HFF-Myc (cell line): ENCODE measurements at places on chromosomes 1 and 21.

GRCh38 chr1:153937331-153937730 lies 9.2 kb downstream of the DENND4B start:
- no peak for DNase-seq

- no peak for DNase-seq
Measured at GRCh38 chr1:180236698-180237509, 6.8 kb downstream of the LHX4 start.

DNA sequence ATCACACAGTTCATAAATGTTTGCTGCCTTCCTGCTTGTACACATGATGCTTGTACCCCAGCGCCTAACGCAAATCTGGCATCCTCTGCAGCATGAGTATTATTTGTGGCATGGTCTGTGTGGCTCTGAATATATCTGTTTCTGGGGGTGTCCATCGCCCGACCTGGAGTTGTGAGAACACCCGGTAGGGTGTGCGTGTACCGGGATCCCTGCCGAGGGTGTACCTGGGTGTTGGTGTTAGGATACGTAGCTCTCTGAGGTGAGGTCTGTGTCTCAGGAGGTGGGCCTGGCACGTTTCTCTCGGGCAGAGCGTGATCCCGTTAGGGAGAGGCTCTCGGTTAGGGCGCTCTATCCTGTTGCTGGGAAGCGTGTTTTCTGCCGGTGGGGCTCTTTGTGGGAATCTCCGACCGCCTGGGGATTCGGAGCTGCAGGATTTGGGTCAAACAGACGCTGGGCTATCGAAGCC lies 10.4 kb upstream of the CDC20 start:
- DNase-seq: no peak

DNA sequence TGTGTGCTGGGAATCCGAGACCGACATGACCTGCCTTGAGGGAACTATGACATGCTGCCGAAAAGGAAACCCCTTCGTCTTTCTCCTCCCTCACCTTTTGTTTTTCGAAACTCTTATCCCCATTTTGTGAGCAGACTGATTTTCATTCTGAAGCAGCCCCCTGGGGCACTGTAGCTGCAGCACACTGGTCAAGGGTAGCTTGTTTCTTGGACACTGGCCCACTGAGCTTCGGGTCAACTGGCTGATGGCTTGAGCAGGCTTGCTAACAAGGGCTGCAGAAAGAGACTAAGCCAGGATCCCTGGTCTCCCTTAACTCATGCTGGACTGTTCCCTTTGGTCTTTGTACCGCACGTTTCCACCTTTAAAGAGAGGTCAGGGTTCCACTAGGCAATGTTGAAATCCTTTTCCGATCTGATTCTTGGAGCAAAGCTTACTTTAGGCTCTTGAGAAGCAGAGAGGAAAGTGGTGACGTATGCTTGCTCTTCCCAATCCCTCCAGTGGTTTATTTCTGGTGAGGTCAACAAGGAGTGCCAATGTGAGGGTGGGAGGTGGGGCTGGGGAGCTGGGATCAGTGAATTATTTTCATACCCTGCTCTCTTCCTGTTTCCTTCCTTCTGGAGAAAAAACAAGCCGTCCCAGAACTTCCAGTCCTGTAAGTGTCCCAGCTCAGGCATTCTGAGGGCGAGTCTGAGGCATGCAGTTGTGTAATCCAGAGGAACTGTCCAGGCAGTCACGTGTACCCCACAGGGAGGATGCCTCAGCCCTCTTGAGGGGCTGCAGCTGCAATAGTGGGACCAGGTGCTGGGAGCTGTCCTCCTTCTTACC lies 7.6 kb downstream of the CYP4B1 start:
- no peak for DNase-seq

GRCh38 chr21:24027396-24027795 lies 1579.9 kb downstream of the MRPL39 start:
- DNase-seq: no peak

DNA sequence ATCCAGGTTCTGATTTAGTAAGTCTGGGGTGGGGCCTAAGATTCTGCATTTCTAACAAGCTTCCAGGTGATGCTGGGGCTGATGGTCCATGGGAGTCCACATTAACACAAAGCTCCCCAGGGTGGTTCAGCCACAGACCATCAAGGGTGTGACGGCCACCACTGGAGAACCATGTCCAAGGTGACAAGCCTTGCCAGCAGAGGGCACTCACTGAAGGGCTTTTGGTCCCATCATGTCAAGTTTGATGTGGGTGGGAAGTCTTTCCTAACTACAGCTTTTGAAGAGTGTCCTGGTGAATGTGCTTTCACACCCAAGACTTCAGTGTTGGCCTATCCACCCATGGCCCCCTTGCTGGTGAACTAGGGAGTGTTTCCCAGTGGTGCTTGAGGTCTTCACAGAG lies 67.1 kb downstream of the UBE2T start:
- no peak for DNase-seq

GRCh38 chr1:246001837-246002230 lies 505.2 kb downstream of the SMYD3 start:
- no peak for DNase-seq

DNA sequence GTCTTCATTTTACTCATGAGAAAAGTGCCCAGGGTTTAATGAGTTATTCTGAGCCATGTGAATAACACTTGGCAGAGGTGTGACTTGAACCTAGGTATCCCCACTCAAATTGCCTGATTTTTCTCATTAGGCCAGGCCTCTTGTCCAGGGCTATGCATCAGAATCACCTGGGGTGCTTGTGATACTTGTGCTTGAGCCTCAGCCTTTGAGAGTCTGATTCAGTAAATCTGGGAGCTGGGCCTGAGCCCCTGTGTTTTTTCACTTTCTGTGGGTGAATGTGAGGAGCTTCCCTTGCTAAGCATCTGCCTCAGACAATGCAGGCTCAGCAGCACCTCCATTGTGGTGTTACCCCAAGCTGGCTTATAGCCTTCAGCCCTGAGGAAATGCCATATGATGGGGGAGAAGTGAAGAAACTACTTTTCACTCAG lies 127.1 kb downstream of the S1PR1 start:
- no peak for DNase-seq

- no peak for DNase-seq
Measured at GRCh38 chr1:119485201-119485600, 21.8 kb upstream of the HSD3B1 start.

DNA sequence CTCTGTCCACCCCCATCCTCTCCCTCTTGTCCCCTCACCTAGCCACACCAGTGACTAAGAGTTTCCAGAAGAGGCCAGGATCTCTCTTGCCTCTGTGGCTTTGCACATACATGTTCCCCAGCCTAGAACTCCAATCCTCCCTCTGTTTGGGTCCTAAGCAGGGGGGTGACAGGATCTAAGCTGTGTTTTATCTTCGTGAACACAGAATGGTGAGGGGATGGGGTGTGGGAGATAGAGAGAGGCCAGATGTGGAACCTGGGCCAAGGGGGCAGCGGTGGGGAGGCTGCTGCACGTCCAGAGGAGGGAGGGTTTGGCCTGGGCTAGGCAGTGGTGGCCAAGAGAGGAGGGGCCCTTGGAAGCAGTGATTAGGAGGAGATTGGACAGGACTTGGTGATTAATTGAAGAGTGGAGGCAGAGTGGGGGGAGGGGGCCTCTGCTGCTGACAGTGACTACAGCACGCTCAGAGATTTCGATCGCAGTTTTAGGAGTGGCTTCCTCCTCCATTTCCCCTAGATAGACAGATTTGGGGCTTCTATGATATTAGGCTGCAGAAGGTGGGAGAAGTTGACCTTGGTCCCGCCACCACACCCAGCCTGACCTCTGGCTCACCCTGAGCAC lies 17.1 kb upstream of the ADGRB2 start:
- no peak for DNase-seq

GRCh38 chr1:24222008-24222605 lies 35.0 kb upstream of the IFNLR1 start:
- DNase-seq: no peak

DNA sequence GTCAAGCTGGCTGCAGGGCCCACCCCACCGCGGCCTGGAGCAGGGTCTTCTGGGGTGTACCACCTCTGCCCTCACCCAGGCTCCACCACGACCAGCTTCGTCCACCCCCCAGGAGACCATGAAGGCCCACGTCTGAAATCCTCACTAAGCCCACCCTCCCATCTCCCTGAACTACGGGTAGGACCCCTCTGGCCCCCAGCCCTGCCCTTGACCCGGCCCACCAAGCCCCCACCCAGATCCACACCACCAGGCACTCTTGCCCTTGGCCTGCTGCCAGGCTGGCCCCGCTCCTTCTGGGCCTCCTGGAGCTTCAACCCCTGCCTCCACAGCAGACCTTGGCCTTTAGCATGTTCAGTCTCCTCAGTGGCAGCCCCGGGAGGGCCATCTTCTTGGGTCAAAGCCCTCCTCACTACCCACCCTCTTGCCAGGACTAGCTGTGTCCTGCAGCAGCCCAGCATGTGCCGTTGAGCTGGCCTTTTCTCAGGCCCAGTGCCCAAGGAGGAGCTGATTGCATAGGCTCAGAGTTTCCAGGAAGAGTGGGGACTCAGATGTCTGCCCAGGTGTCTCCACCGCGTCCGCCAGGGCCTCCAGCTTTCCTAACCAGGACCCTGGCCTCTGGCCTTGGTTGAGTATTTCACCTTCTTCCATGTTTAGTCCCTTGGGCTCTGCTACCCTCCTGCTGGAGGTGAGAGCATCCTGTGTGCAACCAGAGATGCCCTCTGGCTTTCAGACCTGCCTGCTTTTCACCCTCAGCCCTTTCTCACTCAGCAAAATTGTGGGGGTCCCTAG lies 17.7 kb upstream of the SAMD11 start:
- no peak for DNase-seq

DNA sequence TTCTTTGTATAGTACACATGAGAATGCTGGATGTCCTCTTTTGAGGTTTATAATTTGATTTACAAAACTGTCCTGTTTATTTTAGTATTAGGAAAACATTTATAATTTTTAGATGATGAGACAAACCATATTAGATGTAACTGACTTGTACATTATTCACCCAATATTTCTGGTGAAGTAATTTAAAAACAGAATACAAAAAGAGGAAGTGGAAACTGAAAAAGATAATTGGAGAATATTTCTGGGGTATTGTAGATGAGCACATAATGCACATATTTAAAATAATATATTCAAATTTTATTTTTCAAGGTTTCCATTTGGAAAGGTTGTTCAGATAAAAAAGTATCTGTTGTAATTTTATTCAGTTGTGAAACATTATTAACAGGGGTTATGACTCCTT lies 40.7 kb downstream of the XPR1 start:
- DNase-seq: no peak

DNA sequence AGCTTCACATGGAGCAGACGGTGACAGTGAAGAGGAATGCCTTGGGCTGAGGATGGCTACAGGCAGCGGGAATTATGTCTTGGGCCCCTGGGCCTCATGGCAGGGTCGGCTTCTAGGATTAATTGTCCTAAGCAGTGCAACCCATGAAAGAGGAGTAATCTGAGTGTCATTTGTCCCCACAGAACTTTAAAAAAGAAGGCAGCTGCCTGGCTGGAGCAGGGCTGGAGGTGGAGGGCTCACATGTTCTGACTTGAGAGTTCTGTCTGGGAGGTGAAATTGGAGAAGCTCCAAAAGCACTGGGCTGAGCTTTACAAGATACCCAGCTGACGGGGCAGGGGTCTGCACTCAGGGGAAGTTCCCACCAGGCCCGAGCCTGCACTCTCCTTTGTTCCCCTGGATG lies 22.6 kb downstream of the CACNA1S start:
- no peak for DNase-seq

DNA sequence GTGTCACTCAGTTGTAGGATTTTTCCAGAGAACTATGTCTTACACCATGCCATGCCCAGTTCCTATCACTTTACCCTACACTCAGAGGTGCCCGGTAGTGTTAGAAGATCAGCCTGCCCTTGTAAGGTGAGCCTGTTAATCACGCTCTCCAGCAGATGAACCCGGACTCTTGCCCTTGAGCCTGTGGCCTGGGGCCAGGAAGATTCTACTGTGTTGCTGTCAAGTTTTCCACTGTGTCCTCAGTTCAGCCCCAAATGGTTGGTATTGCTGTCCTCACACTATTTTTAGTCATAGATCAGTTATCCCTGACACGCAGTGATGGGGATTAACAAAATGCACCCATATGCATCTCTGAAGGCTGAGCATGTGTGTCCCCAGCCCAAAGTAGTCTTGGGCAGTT lies 105.0 kb upstream of the SPAG17 start:
- no peak for DNase-seq

DNA sequence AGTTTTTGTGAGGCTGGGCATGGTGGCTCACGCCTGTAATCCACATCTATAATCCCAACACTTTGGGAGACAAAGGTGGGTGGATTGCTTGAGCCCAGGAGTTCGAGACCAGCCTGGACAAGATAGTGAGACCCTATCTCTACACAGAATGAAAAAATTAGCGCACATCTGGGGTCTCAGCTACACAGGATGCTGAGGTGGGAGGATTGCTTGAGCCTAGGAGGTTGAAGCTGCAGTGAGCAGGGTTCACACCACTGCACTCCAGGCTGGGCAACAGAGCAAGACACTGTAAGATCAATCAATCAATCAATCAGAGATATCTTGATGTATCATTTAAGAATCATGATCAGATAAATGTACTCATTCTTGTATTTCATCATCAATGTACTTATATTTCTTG lies 7.1 kb downstream of the ZYG11B start:
- no peak for DNase-seq

- DNase-seq: no peak
Measured at GRCh38 chr1:165958306-165958705, 130.9 kb downstream of the UCK2 start.

DNA sequence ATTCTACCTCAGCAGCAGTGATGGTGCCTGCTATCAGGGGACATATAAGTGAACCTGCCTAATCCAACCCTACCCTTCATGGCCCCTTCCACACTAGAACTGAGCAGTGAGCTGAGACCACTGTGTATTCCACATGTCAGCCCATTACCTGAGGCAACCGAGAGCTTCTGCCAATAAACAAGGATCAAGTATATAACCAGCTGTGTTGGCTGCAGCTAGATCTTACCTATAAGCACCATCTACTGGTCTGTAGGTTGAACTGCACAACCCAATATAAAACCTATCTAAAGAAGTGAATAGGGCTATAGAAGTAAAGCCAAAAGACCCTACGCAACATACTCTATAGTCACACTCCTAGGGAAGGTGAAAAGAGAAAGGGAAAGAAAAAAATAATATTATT lies 376.9 kb downstream of the HHIPL2 start:
- no peak for DNase-seq

DNA sequence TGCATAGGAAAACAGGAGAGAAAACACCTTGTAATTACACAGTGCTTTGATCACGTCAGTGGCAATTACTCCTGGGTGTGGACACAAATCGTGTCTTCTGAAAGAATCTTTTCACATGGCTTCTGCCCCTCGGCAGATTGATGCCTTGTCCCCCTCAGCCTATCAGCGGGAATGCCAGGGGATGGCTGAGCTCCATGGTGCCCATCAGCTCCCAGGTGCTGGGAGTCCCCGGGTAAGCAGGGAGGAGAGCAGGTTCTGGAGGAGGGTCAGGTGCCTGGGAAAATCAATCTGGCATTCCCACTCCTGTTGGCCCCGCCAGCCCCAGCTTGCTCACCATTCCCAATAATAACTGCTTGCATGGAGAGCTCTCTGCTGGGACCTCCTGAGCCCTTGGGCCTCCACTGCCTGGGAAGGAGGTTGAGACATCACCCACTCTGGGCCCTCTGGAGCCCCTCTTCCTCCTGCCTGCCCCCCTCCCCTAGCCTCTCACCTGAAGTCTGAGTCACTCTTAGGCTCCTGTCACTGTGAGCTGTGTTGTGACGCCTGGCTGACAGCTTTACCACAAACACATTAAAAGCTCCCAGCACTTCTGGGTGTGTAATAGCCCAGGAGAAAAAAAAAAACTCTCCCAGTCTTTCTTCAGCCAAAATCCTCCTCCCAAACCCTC lies 4.9 kb downstream of the CAMK2N1 start:
- no peak for DNase-seq

GRCh38 chr1:243727503-243728203 lies 122.4 kb downstream of the AKT3 start:
- DNase-seq: no peak
